Activated naive CD4-positive, alpha-beta T cell treated with Interleukin-2 at 50 U/mL for 16 hours (primary cell): ENCODE measurements at places on chromosomes 5 and 9.

GRCh38 chr9:87676976-87677775 is 48.7 kb upstream of the CTSL start:
- DNase-seq = no peak

DNA sequence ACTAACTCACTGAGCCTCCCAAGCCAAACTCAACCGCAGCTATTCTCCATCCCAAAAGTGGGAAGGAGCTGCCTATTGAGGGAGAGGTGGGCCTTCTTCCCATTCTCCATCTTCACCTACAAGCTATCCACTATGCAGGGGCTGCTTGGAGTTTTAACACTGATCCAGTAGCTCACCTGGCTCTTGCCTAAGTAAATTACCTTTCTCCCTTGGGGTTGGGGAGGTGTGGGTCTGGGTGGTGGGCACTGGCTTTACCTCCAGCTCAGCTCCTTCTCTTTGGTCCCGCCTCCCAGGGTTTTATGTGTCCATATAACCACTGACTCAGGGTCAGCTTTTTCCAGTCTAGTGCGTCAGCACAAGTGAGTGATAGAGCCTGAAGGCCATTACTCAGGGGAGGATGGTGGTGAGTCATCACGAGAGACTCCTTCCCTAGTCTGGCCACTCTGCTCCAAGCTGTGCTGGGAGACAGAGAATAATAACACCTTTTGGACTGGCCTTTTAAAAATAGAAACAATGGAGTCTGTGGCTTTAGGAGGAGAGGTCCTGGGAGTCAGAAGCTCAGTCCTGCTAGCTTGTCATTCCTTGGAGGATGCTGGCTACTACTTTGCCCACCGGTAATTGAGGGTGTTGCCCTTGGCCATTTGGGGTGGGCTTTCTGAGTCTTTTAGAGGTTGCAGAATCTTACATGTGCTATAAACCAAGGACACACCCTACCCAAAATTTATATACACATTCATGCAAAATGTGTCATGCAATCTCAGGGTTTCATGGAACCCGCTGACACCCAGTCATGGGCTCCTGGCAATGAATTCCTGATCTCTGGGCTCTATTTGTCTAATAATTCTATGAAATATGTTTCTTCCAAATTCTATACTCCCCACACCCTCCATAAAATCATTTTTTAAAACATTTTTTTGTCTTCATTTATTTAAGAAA is 35.6 kb upstream of the ATP6V1G1 start:
- no peak for DNase-seq

DNA sequence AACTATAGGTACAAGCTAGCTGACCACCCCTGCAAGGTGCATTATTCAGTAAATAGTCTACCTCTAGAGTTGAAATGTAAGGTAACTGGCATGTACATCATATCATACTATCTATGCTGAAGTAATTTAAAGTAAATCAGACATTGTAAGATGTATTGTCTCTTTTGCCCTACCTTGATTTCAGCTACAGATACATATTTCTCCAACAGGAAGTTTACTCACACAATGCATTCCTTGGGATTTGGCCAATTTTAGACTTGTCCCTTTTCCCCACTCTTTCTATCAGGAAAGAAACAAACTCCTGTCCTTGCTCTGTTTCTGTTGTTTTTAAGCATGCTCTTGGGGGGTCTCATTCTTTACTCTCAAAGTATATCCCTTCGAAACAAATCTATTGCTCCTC is 58.5 kb upstream of the TSLP start:
- no peak for DNase-seq

GRCh38 chr5:55620009-55620765 is 85.4 kb upstream of the PLPP1 start:
- DNase-seq = no peak

DNA sequence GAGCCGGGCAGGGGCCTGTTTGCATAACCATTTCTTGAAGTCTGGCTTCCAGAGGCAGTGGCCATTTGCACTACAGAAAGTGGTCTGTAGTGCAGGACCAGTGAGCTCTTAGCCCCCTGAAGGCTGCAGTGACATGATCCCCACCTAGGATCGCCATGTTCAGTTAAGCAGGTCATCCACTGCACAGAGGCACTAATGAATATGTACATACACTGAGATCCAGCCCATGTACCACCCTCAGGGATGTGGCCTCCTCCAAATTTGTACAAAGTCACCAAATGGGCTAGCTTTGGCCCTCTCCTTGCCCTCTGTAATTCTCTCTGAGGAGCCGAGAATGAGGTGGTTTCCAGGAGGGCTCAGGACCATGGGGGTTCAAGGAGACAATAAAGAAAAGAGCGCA is 8.3 kb upstream of the SUSD3 start:
- DNase-seq = no peak

GRCh38 chr5:50562694-50563093 is 103.7 kb upstream of the PARP8 start:
- DNase-seq = no peak
